Muscle of back (tissue), 13 donors: ENCODE measurements at places on chromosomes 1 and 21.

GRCh38 chr1:9890224-9890731 lies 19.8 kb downstream of the CTNNBIP1 start:
- no peak for DNase-seq

DNA sequence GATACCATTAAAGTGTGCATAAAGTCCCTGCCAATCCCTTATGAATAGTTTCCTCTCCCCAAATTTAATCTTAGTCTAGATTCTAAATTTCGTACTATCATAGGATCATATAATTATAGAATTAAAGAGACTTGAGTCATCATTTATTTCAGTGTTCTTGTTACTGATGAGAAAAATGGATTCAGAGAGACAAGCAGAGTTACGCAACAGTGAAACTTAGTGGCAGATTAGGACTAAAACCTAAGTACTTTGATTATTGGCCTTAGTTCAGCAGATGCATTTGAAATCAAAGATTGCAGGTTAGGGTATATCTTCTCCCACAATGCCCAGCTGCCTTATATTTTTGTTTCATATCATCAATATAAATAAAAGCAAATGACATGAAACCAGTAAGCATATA lies 843 bp upstream of the KRTAP19-7 start:
- no peak for DNase-seq

DNA sequence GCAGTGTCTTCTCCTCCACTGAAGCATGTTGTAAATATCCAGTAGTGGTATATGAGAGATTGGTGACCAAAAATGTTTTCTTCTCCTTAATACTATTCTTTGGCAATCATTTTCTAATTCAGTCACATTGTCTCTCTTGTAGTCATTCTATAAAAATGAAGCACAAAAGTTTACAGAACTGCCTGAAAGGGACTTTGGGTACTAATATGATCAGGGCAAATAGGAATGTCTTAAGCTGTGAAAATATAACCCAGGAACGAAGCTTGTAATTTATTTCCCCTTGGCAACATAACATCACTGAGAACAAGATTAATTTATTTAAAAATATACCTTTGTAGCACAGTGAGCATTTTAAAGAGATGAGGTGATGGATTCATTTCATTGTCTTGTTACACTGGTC lies 4.9 kb downstream of the B3GALT2 start:
- no peak for DNase-seq

DNA sequence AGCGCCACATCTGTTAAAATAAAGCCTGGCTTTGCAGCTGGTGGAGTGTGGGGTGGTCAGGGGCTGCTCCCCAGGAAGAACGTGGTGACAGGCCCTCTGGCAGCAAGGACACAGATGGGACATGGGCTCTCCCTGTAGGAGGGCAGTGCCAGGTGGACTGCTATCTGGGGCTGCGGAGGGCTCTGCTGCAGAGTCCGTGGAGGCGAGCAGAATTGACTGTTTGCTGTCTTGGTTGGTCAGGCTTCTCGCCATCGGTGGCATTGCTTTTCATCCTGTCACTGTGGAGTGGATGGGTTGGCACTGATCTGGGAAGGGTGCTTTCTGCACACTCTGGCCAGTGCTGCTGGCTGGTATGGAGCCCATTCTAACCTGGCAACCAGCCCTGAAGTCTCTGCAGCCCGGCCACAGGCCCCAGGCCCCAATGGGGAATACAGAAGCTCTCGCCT lies 103.0 kb downstream of the LAMC2 start:
- DNase-seq = no peak

DNA sequence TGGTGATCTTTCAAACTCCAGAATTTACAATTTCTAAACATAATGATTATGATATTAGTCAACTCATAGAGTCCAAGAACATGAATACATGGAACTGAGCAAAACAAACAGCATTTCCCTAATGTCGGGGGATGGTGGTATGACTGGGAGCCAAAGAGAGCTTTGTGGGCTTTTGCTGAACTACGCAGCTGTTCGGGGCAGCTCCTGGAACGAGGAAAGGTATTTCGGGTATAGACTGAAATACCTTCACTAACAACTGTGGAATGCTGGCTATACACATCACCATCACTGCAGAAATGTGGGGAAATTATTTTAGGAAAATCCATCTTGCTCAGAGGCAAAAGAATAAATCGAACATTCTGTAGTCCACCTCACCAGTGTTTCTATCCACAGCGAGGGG lies 30.2 kb upstream of the VPS26C start:
- DNase-seq = no peak

DNA sequence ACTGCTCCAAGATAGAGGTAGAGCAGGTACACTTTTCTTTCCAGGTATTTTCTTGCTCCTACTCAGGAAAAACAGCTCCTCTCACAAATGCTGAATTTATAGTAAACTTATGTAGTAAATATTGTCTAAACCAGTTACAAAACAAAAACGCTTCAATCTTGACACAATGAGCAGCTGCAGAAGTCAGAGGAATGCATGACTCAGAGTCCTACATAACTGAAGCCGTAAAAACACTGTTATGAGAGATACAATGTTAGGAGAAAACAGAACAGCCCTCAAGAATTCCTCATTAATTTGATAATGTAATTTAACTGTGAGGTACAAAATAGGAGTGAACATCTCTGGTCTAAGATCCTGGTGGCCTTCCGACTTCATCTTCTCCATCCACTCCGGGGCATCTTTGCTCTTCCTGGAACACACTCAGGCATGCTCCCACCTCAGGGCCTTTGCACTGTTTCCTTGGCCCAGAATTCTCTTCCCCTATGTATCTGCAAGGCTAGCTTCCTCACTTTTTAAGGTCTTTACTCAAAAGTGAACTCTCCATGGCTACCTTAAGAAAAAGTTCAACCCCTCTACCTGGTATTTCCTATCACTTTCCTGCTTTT lies 138.5 kb downstream of the SLC45A1 start:
- DNase-seq = no peak

GRCh38 chr1:54347261-54347954 lies 58.8 kb downstream of the SSBP3 start:
- DNase-seq = no peak

DNA sequence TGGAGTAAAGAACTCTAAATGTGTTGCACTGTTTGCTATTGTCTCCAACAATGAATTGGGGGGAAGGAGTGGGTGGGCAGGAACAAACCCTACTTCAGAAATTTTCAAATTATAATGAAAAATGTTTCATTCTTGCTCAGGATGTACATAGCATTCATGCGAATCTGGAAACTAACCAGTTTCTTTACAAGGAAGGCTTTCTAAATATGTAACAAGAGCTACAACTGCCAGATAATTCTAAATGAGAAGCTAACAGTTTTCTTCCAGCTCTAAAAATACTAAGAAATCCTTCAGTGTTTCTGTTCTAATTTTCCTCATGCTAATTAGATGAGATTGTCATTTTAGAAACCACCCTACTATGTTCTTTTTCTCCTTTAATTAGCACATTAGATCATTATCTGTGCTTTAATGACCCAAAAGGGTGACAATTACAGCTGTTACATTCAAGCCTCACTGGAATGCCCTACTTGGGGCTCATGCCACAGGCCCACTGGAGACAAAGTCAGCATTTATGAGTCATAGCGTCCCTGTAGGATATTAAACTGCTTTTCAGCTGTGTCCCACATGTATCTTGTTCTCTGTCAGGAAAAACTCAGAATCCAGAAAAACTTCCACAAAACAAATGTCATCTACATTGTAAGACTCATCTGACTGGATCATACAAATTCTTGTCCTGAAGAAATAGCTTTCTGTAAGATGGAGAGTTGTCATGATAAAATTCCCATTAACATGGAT lies 804.6 kb upstream of the CXADR start:
- no peak for DNase-seq

DNA sequence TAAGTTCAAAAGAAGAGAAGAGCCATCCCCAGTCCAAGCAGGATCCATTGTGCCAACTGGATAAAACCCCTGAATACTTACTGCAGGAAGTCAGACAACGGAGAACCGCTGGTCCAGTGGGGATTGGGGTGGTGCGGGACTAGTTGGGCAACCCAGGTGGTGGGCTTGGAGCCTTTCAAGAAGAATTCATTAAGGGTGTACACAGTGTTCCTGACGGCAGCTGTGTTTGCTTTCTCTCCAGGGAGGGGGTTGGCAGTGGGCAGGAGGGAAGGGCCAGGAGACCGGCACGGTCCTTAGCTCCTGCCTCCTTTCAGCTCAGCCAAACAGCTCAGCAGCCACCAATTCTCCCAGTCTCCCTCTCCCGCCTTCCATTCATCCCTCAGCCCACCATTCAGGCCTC lies 7.1 kb upstream of the CDK18 start:
- DNase-seq = no peak
